Vein endothelial cell (primary cell): ENCODE measurements at places on chromosomes 13 and 19. TPM values are rescaled to one million over a fixed set of nuclear protein-coding genes. Genes with fewer than 3 reads are reported as not detected.

Gene DOCK6
- 141 and 170 TPM in 2 replicates for total RNA-seq

Gene SLAIN1
- total RNA-seq = 4.6 and 7.5 TPM in 2 replicates

Gene SYCN
- not detected in 2 replicates for total RNA-seq

Gene LRRC63
- 0.10 TPM in 1 of 2 replicates, not detected in the other for total RNA-seq

Gene CRB3
- total RNA-seq = not detected in 2 replicates

Gene GTF3A
- total RNA-seq = 102 and 104 TPM in 2 replicates

Gene THSD8
- not detected in 2 replicates for total RNA-seq

Gene ZNF723
- total RNA-seq = not detected in 2 replicates

Gene SPACA6
- total RNA-seq = 5.6 and 7.8 TPM in 2 replicates

Gene ZNF99
- not detected in 2 replicates for total RNA-seq

Gene CLEC17A
- total RNA-seq = not detected in 2 replicates

Gene EDNRB
- 21.6 and 27.0 TPM in 2 replicates for total RNA-seq

Gene HOMER3
- 163 and 165 TPM in 2 replicates for total RNA-seq

Gene ZNF460
- total RNA-seq = 74.9 and 77.1 TPM in 2 replicates

Gene STARD13
- 30.7 and 33.6 TPM in 2 replicates for total RNA-seq

Gene LRRC25
- not detected in 2 replicates for total RNA-seq

Gene CILP2
- total RNA-seq = not detected in 2 replicates

Gene CFAP97D2
- total RNA-seq = not detected in 2 replicates

Gene POSTN
- total RNA-seq = 29.3 and 420 TPM in 2 replicates

Gene CEACAM16
- total RNA-seq = under 0.01 TPM in 1 of 2 replicates, not detected in the other

Gene ATXN8OS
- total RNA-seq = not detected in 2 replicates

Gene ZNF358
- total RNA-seq = 26.2 and 44.4 TPM in 2 replicates

Gene NAPSA
- total RNA-seq = under 0.01 TPM in 2 replicates

Gene IGFL2
- not detected in 2 replicates for total RNA-seq

Gene CEACAM19
- 3.3 and 4.6 TPM in 2 replicates for total RNA-seq

Gene TEX26
- total RNA-seq = not detected in 2 replicates

Gene B3GNT3
- 0.10 TPM in 1 of 2 replicates, not detected in the other for total RNA-seq

Gene C5AR2
- total RNA-seq = not detected in 2 replicates

Gene TNNI3
- not detected in 2 replicates for total RNA-seq

Gene DAND5
- not detected in 2 replicates for total RNA-seq

Gene LGALS14
- not detected in 2 replicates for total RNA-seq

Gene KCTD15
- total RNA-seq = 93.1 and 97.4 TPM in 2 replicates

Gene PODNL1
- total RNA-seq = under 0.01 and 0.19 TPM in 2 replicates

Gene VSIG10L
- 0.19 and 0.33 TPM in 2 replicates for total RNA-seq

Gene PCDH8
- not detected in 2 replicates for total RNA-seq

Gene CAPN12
- not detected in 2 replicates for total RNA-seq

Gene ETV2
- total RNA-seq = 0.29 and 0.65 TPM in 2 replicates

Gene ZNF429
- 3.3 and 4.4 TPM in 2 replicates for total RNA-seq

Gene B3GNT8
- 5.1 and 5.9 TPM in 2 replicates for total RNA-seq

Gene PABPC3
- total RNA-seq = under 0.01 and 0.10 TPM in 2 replicates

Gene ABCC4
- total RNA-seq = 17.0 and 22.2 TPM in 2 replicates

Gene PTGER1
- 0.19 and 0.65 TPM in 2 replicates for total RNA-seq

Gene OLFM2
- total RNA-seq = 0.38 and 1.6 TPM in 2 replicates

Gene ZNF616
- 8.5 and 11.1 TPM in 2 replicates for total RNA-seq

Gene ATP8A2
- total RNA-seq = under 0.01 and 0.10 TPM in 2 replicates

Gene CCDC8
- under 0.01 and 0.29 TPM in 2 replicates for total RNA-seq
